ENCODE measurements at places on chromosomes 2 and 18. TPM values are rescaled to one million over a fixed set of nuclear protein-coding genes. Genes with fewer than 3 reads are reported as not detected.

- H3K4me1 ChIP-seq, result peaks cover 19% of the 10 kb centered on the region
- H3K27me3 ChIP-seq, result no peaks in the 10 kb centered on the region
- DNase-seq, result no peak
Observed at GRCh38 chr2:113711851-113712250, 44.6 kb downstream of the SLC35F5 start.

GRCh38 chr2:220224691-220225543 lies 597.5 kb downstream of the SLC4A3 start:
- no peak overlapping the region for H3K4me3 ChIP-seq
- DNase-seq, result no peak

DNA sequence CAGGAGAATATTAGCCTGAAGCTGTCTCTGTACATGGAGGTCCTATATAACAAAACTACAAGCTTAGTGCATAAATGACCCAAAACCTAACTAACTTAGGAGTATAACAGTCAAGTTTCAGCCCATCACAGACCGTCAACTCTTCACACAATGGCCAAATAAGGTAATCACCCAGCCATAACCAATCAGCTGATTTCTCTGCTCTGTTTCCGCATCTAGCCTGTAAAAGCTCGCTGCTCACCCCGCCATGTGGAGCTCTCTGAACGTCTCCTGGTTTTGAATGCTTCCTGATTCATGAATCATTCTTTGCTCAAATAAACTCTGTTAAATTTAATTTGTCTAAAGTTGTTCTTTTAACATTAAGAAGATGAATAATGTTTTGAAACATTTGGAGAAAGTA lies 593.6 kb downstream of the TMX3 start:
- H3K27me3 ChIP-seq, result no peaks in the 10 kb centered on the region
- no peaks in the 10 kb centered on the region for H3K4me1 ChIP-seq
- H3K4me3 ChIP-seq, result no peak overlapping the region
- DNase-seq, result no peak
- no peak overlapping the region for H3K27ac ChIP-seq

GRCh38 chr18:59742325-59743111 lies 45.3 kb upstream of the CCBE1 start:
- H3K27ac ChIP-seq, result no peak overlapping the region
- H3K36me3 ChIP-seq, result no peaks in the 10 kb centered on the region
- no peaks in the 10 kb centered on the region for H3K4me1 ChIP-seq
- DNase-seq, result no peak
- H3K4me3 ChIP-seq, result no peak overlapping the region

GRCh38 chr2:77629539-77629938 lies 107.4 kb upstream of the LRRTM4 start:
- no peak for DNase-seq
- no peaks in the 10 kb centered on the region for H3K27me3 ChIP-seq
- no peak overlapping the region for H3K4me3 ChIP-seq
- H3K4me1 ChIP-seq, result no peaks in the 10 kb centered on the region

DNA sequence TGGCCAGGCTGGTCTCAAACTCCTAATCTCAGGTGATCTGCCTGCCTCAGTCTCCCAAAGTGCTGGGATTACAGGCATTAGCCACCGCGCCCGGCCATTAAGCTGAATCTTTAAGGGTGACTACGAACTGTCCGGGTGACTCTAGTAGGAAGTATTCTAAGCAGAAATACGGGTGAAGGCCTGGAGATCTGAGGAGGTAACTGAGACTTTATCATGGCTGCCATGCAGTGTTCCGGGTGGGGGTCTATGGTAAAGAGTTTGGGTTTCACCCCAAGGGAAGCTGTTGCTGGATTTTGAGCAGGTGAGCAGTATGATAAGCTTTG lies 20.1 kb upstream of the ROCK2 start:
- no peak overlapping the region for H3K27ac ChIP-seq
- no peak overlapping the region for H3K4me3 ChIP-seq
- H3K27me3 ChIP-seq, result no peaks in the 10 kb centered on the region
- H3K4me1 ChIP-seq, result peaks cover 19% of the 10 kb centered on the region
- DNase-seq, result no peak

- H3K27ac ChIP-seq, result no peak overlapping the region
- no peak overlapping the region for H3K4me3 ChIP-seq
- no peaks in the 10 kb centered on the region for H3K36me3 ChIP-seq
Observed at GRCh38 chr2:221372159-221372884, 199.8 kb downstream of the EPHA4 start.

GRCh38 chr2:97858442-97858841 lies 137.3 kb downstream of the TMEM131 start:
- no peak overlapping the region for H3K4me3 ChIP-seq
- no peaks in the 10 kb centered on the region for H3K4me1 ChIP-seq
- DNase-seq, result no peak
- no peak overlapping the region for H3K27ac ChIP-seq

DNA sequence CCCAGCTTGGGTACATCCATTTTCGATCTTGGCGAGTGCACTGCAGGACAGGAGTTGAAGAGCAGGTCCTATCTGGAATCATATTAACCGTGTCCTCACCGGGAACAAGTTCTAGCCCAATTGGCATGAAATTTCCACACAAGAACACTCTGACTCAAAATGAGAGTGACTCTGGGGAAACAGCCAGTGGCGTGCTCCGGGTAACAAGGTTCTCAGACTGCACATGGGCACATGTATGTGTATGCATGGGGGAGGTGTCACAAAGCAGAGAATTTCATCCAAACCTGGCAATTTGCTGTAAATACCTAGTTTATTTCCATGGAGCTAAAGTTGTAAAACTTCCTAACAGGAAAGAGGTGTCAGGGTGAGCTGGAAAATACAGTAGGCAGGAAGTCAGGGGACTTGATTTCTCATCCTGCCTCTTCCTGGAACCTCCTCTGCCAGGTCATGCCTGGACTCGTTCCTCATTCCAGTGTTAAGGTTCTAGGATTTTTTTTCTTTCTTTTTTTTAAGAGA lies 1.7 kb downstream of the TUBB6 start:
- no peak overlapping the region for H3K4me3 ChIP-seq
- no peak for DNase-seq
- no peaks in the 10 kb centered on the region for H3K27me3 ChIP-seq
- no peaks in the 10 kb centered on the region for H3K36me3 ChIP-seq

- H3K27ac ChIP-seq, result no peak overlapping the region
- H3K4me3 ChIP-seq, result no peak overlapping the region
- H3K27me3 ChIP-seq, result no peaks in the 10 kb centered on the region
- no peaks in the 10 kb centered on the region for H3K36me3 ChIP-seq
- no peak for DNase-seq
Observed at GRCh38 chr2:158015428-158016076, 86.1 kb upstream of the UPP2 start.

DNA sequence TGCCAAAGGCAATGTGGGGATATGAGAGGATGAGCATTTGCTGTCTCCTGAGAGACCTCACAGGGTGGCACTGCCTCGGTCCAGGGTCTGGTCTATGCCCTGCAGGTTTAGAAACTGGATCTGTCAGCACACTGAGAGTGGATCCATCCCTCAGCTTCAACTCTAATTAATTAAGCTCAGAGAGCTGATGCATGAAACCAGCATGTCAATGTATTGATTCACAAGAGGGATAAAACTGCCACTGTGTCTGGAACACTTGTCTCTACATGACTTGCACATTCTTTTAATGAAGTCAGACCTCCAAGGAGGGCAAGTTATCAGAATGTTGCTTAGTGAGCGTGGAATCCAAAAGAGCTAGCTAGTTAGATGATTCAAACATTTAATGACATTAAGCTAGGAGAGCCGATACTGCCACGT lies 22.5 kb upstream of the POLE4 start:
- no peaks in the 10 kb centered on the region for H3K4me1 ChIP-seq
- H3K4me3 ChIP-seq, result no peak overlapping the region
- no peak overlapping the region for H3K27ac ChIP-seq
- no peak for DNase-seq
- no peaks in the 10 kb centered on the region for H3K27me3 ChIP-seq
- H3K36me3 ChIP-seq, result no peaks in the 10 kb centered on the region

GRCh38 chr2:215652388-215652787 lies 216.5 kb upstream of the FN1 start:
- no peaks in the 10 kb centered on the region for H3K36me3 ChIP-seq
- DNase-seq, result no peak
- no peaks in the 10 kb centered on the region for H3K27me3 ChIP-seq
- H3K4me1 ChIP-seq, result peaks cover 13% of the 10 kb centered on the region
- no peak overlapping the region for H3K4me3 ChIP-seq

- no peak for DNase-seq
- no peak overlapping the region for H3K27ac ChIP-seq
Observed at GRCh38 chr18:36315736-36316135, 18.2 kb downstream of the FHOD3 start.

DNA sequence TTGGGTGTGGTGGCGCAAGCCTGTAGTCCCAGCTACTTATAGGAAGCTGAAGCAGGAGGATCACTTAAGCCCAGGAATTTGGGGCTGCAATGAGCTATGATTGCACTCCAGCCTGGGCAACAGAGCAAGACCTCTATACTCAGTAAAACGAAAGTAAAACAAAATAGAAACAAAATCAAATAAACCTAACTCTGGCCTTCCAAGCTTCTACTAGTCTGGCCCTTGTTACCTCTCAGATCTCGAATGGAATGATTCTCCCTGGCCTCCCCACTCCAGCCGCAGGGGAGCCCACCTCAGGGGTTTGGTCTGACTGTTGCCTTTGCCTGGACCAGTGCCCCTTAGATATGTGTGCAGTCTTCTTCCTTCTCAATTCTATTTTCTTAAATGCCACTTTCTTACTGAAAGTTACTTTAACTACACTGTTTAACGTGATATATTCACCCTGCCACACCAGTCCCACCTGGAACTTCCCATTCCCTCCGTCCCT lies 160.0 kb upstream of the GCFC2 start:
- no peak for DNase-seq
- peak overlapping the region; percentile 51 for H3K27ac ChIP-seq
- H3K36me3 ChIP-seq, result no peaks in the 10 kb centered on the region
- no peaks in the 10 kb centered on the region for H3K27me3 ChIP-seq

- H3K4me3 ChIP-seq, result no peak overlapping the region
- peak overlapping the region; percentile 94 for H3K27ac ChIP-seq
- peak; percentile 97 for DNase-seq
- H3K36me3 ChIP-seq, result peaks cover 2% of the 10 kb centered on the region
- no peaks in the 10 kb centered on the region for H3K27me3 ChIP-seq
Observed at GRCh38 chr18:48781163-48781987, 169.4 kb downstream of the SMAD7 start.

GRCh38 chr2:41598161-41598894 lies 449.5 kb upstream of the PKDCC start:
- no peaks in the 10 kb centered on the region for H3K27me3 ChIP-seq
- H3K4me1 ChIP-seq, result no peaks in the 10 kb centered on the region
- DNase-seq, result no peak
- H3K27ac ChIP-seq, result no peak overlapping the region
- no peak overlapping the region for H3K4me3 ChIP-seq

Gene UGT1A3
- 20.7 TPM for total RNA-seq

Gene CAVIN2
- 8.5 TPM for total RNA-seq

Gene SLC35G4
- total RNA-seq, result not detected

Gene ZSWIM2
- total RNA-seq, result not detected

Gene ANKRD62
- not detected for total RNA-seq

Gene KCNS3
- total RNA-seq, result 6.8 TPM

Gene DARS1
- 49.1 TPM for total RNA-seq

Gene G6PC2
- not detected for total RNA-seq

Gene FARP2
- total RNA-seq, result 28.5 TPM

Gene ATOH8
- total RNA-seq, result 8.8 TPM

Measured in right lobe of liver (tissue), 6 donors.